ENCODE measurements at places on chromosomes 5 and 9. TPM values are rescaled to one million over a fixed set of nuclear protein-coding genes. Genes with fewer than 3 reads are reported as not detected.

The RIGI gene
- 12.7 TPM for total RNA-seq

The STRBP gene
- 2.9 TPM for total RNA-seq

The LRRC19 gene
- under 0.01 TPM for total RNA-seq

GRCh38 chr9:36018891-36019720 lies 17.6 kb upstream of the RECK start:
- peak; percentile 48 for DNase-seq

GRCh38 chr5:180688330-180689070 lies 39.1 kb upstream of the FLT4 start:
- DNase-seq, result no peak

- peak; percentile 65 for DNase-seq
Measured at GRCh38 chr9:115015018-115015635, 84.7 kb upstream of the TNFSF8 start.

Measured in osteoblast (primary cell).